ENCODE measurements at places on chromosomes 11 and 22.

DNA sequence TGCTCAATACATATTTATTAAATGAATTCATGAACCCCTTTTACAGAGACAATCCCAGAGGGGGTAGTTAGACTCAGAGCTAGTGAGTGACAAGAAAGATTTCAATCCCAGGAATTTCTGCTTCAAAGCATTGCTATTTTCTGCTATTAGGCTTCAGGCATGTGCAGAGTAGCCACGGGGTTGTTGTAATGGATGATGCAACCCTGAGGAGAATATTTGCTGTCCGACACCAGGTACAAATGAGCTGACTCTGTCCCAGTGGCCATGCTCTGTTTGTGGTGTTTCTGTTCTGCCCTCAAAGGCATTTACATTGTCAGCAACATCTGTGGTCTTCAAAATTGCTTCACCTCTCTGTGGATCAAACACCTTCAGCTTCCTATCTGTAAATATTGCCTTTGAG lies 102.6 kb downstream of the CSNK2A3 start:
- DNase-seq, result no peak

GRCh38 chr22:35475545-35475944 lies 65.1 kb upstream of the RASD2 start:
- no peak for DNase-seq

DNA sequence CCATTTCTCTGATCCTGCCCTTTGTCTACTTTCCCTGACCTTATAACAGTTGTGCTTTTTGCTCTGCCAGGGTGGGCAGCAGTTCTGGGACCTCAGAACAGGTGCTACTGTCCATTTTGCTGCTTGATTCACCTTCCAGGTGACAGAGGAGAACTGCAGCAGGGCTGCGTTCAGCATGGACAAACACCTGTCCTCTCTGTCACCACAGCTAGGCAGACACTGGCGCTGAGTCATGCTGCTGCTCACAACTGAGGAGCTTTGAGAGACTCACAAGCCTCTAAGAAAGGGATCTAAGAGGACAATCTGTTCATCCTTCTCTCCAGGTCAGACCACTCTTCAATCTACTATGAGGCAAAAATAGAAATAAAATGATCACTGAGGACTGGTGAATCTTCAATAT lies 1144.5 kb upstream of the CCDC90B start:
- DNase-seq, result no peak

DNA sequence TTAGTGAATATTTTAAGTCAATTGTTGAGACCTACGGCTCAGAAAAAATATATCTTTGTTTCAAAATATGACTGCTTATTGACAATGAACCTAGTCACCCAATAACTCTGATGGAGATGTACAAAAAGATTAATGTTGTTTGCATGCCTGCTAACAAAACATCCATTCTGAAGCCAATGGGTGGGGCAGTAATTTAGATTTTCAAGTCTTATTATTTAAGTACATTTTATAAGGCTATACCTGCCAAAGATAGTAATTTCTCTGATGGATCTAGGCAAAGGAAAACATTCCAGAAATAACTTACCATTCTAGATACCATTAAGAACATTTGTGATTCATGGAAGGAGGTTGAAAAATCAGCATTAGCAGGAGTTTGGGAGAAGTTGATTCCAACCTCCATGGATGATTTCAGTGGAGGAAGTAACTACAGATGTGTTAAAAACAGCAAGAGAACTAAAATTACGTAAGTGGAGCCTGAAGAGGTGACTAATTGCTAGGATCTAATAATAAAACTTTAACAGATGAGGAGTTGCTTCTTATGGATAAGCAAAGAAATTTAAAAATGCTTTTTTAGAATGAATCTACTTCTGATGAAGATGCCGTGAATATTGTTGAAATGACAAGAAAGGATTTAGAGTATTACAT lies 26.4 kb upstream of the OR8D2 start:
- DNase-seq, result no peak

DNA sequence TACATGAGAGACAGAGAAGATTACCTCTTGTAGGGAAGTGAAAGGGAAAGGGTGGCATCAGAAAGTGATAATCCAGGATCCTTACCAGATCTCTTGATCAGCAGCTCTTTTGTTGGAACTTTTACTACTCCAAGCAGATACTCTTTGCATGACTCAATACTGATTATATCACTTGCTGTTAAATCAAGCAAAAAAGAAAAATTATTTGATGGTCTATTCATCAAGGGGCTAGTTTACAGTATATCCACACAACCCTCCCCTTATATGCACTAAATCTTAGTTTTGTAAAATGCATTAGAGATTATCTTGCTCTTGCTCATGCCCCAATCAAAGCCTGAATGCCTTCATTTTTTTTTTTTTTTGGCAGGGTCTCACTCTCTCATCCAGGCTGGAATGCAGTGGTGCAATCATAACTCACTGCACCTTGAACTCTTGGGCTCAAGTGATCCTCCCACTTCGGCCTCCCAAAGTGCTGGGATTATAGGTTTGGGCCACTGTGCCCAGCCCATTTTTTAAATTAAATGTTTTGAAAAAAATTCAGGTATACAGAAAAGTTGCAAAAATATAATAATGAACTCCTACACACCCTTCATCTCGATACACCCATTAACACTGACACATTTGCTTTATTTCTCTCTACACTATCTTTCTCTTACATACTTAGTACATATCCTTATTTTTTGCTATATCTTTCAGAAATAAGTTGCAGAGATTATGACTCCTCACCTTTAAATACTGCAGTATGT lies 76.1 kb upstream of the UCP3 start:
- peak; percentile 79 for DNase-seq

- peak; percentile 51 for DNase-seq
These were observed 6.3 kb upstream of the FADS3 start for GRCh38 chr11:61897387-61898246.

DNA sequence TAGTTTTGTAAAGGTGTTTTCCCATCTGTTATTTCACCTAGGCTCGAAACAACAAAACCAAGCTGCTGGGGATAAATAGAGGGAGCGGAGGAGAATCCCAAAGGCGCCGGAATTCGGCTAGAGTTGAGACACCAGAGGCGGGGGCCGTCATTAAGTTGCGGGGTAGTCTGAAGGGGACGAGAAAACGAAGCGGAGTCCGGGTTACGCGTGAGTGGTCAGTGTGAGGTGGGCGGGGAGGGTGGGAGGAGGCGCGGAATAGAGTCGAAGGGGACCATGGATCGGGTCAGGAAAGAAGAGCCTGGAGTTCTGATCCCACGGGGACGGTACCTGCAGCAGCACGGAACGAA lies 361 bp downstream of the SRPRA start:
- no peak for DNase-seq

DNA sequence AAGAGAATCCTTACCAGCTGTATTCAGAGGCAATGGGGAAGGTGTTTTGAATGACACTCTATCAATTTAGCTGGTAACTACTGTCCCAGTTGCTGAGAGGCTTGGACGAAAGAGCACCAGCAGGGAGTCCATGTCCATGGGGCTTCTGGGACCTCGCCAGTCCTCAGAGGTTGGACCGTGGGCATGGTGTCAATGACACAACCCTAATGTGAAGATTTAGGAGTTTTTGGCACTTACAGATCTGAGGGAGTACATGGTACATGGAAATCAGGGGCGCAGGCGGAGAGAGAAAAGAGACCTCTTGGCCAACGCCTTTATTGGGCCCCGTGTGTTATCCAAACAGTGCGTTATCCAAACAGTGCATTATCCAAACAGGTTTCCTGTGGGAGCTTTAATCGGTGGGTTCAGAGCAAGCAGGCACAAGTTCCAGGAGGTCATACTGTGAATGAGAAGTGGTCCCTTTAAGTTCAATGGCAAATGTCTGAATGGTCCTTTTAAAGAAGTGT lies 169.1 kb upstream of the B3GAT1 start:
- no peak for DNase-seq

DNA sequence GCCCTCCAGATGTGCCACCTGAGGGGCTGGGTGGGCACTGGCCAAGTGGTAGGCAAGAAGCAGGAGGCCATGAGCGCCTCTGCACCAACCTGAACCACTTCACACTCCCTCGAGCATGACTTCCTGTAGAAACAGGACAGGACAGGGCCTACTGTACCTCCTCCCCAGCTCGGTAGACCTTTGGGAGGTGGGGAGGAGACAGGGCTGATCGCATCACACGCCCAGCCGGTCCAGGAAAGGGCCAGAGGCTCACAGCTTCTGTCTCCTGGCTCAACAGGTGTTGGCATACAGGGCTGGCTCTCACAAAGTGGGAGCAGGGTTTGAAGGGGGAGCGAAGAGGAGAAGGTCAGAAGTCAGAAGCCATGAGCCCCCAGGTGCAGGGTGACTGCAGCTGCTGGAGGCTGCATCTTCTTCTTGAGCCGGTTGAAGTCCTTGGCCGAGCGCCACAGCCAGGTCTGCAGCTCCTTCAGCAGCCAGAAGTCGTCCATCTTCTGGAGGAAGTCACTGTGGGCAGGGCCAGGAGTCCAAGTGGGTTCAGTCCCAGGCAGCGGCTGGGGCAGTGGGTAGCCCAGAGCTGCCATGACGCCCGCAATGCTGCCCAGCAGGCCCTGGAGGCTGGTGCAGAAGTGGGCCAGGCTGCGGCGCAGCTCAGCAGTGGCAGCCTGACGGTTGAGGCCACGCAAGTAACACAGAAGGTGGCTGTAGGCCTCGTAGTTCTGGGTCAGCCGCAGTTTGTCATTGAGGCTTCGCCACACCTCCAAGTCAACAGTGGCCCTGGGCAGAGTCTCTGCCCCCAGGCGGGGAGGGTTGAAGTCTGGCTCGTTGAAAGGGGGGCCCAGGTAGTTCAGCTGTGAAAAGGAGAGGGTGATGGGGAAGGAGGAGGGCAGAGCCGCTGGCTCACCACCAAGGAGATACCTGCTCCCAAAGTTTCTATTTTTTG lies 8.3 kb downstream of the CLCF1 start:
- DNase-seq, result no peak

GRCh38 chr11:62419314-62419929 lies 589 bp downstream of the SCGB1A1 start:
- DNase-seq, result no peak

- DNase-seq, result no peak
These were observed 8.3 kb upstream of the MICALL1 start for GRCh38 chr22:37897807-37898206.

DNA sequence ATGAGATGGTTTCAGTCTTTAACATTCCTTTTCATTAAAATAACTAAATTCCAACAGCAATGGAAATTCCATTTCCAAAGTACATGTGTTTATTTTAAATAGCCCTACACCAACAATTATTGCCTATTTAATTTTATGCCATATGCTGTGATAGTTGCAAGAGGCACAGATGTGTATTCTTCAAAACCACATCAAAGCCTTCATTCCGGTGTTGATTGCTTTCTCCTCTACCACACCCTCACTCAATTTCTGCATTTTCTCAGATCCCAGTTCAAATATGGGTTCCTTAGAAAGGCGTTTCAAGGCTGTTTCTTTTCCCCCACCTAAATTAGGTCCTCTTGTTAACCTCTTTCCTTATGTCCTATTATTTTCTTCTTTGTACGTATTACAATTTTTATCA lies 6.0 kb upstream of the HSD17B12 start:
- no peak for DNase-seq

GRCh38 chr22:32518848-32519247 lies 44.2 kb downstream of the FBXO7 start:
- no peak for DNase-seq

- no peak for DNase-seq
These were observed 104.8 kb downstream of the RPL27A start for GRCh38 chr11:8787372-8787771.

GRCh38 chr11:68257477-68258362 lies 14.1 kb downstream of the C11orf24 start:
- DNase-seq, result peak; percentile 83
